CD4-positive, alpha-beta T cell (primary cell): ENCODE measurements at places on chromosomes 7 and 10. TPM values are rescaled to one million over a fixed set of nuclear protein-coding genes. Genes with fewer than 3 reads are reported as not detected.

OR2A42 gene
- total RNA-seq, result not detected

NPY gene
- total RNA-seq, result not detected

URGCP gene
- total RNA-seq, result 22.5 TPM

STAM gene
- total RNA-seq, result 53.3 TPM

SPDYE3 gene
- total RNA-seq, result not detected

FRMD4A gene
- total RNA-seq, result 3.7 TPM

CNTNAP2 gene
- not detected for total RNA-seq

ASZ1 gene
- total RNA-seq, result not detected

LIPK gene
- total RNA-seq, result not detected

WEE2 gene
- total RNA-seq, result 0.08 TPM

CAV1 gene
- not detected for total RNA-seq

PLXDC2 gene
- 0.41 TPM for total RNA-seq

SPDYE2 gene
- total RNA-seq, result 0.33 TPM

GRCh38 chr7:148865283-148865682 lies 18.8 kb downstream of the EZH2 start:
- no peak overlapping the region for H3K27ac ChIP-seq
- H3K36me3 ChIP-seq, result no peaks in the 10 kb centered on the region
- H3K4me1 ChIP-seq, result no peaks in the 10 kb centered on the region
- H3K27me3 ChIP-seq, result no peaks in the 10 kb centered on the region
- no peak overlapping the region for H3K4me3 ChIP-seq

- peaks cover 23% of the 10 kb centered on the region for H3K27me3 ChIP-seq
- H3K4me1 ChIP-seq, result peaks cover 3% of the 10 kb centered on the region
- no peaks in the 10 kb centered on the region for H3K36me3 ChIP-seq
- DNase-seq, result no peak
Measured at GRCh38 chr7:76272851-76273497, 29.5 kb upstream of the HSPB1 start.

- no peak overlapping the region for H3K4me3 ChIP-seq
- no peaks in the 10 kb centered on the region for H3K36me3 ChIP-seq
- no peak for DNase-seq
- peaks cover 48% of the 10 kb centered on the region for H3K27me3 ChIP-seq
- H3K27ac ChIP-seq, result no peak overlapping the region
Measured at GRCh38 chr10:6729071-6729774, 149.1 kb upstream of the PRKCQ start.

DNA sequence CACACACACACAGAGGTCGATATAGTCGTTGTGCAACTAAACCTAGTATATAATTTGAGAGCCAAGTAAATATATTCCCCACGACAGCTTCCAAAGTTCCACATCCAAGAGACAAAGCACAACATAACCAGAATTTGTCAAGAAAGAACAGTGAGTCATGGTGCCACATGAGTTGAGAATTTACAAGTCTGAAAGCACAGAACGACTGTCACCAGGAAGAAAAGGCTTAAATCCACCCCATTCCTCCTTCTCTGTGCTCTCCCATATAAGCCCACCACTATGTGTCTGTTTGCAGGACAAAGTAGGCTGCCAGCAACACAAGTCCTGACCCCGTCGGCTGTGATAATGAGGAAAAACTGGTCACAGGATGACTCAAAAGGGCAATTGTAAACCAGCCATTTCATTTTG lies 32.8 kb downstream of the GSAP start:
- H3K4me3 ChIP-seq, result no peak overlapping the region
- no peak overlapping the region for H3K27ac ChIP-seq
- no peaks in the 10 kb centered on the region for H3K4me1 ChIP-seq
- H3K36me3 ChIP-seq, result peaks cover 3% of the 10 kb centered on the region
- H3K27me3 ChIP-seq, result no peaks in the 10 kb centered on the region

GRCh38 chr7:37683246-37684120 lies at the start of gene GPR141:
TSS of gene GPR141 (plus strand) at chr7:37683766. CDS start at chr7:37740394, 56,628 bp downstream.
- H3K27me3 ChIP-seq, result no peaks in the 10 kb centered on the region
- H3K36me3 ChIP-seq, result no peaks in the 10 kb centered on the region
- DNase-seq, result no peak
- no peaks in the 10 kb centered on the region for H3K4me1 ChIP-seq
- no peak within 1 kb of the TSS for H3K27ac ChIP-seq
- H3K4me3 ChIP-seq, result no peak within 1 kb of the TSS

DNA sequence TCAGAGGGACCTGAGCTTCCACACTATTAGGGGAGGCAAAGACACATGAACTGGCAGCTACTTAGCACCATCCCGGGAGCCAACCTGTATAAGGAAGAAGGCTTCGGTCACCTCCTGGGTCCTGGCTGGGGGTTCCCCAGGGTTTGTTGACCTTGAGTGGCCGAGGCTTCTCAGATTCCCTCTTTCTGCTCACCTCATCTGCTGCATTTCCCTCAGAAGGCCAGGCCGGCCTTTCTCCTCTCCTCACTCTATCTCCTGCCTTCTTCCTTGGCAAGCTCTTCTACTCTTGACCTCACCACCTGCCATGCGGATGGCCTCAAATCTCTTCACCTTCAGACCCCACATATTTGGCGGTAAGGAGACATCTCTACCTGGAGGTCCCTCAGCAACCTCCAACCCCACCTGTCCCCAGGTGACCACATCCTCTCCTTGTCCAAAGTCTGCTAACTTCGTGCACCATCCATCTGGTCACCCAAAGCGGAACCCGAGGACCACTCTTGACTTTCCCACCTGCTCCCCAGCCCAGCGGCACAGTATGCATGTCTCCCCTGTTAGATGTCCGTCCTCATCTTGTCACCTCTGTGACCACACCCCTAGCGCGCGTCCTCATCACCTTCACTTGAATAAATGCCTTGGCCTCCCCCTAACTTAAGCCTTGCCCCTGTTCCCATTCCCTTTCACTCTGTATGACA lies 133.8 kb upstream of the UNC5B start:
- no peak for DNase-seq
- no peaks in the 10 kb centered on the region for H3K4me1 ChIP-seq
- no peak overlapping the region for H3K4me3 ChIP-seq
- no peak overlapping the region for H3K27ac ChIP-seq

DNA sequence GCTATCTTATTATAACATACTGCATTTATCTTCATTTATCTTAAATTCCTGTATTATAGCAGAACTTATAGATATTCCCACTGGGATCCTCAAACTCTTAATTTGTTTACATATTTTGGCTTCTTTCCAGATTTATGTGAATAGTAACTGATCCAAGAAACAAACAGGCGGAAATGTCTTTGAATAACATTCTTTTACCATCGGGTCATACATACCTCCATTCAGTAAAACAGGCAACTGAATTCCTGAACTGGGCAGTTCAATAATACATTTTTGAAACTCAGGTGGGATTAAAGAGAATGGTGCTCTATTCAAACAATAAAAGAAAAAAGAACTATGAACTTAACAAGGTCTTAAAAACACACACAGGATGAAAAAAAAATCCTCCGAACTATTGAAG lies 337.4 kb downstream of the CRPPA start:
- H3K27ac ChIP-seq, result no peak overlapping the region
- no peaks in the 10 kb centered on the region for H3K4me1 ChIP-seq
- no peak overlapping the region for H3K4me3 ChIP-seq

DNA sequence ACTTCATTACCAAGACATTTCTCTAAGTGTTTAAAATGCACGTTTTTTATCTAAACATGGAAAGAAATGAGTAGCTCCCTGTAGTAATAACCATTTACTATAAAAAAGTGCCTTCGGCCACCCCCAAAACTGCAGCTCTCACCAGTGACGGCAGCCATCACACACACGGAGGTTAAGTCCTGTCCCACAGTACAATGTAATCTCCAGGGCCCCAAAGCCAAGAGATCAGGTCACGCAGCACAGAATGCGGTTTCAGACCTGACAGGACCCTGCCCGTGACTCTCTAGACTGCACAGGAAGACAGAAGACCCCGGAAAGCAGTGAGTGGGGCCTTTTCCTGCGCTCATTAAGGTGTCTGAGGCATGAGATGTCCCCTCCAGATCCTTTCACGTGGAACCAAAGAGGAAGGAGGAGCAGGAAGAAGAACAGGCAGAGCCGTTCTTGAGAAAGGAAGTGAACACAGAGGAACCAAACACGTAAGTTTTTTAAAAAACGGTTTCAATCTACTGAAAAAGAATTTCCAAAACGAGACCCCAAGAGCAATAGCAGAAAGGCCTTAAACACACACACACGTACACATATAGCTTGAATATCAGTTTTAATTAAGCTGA lies 125.7 kb downstream of the ZMYND11 start:
- H3K4me3 ChIP-seq, result no peak overlapping the region
- H3K27ac ChIP-seq, result no peak overlapping the region
- H3K4me1 ChIP-seq, result peaks cover 3% of the 10 kb centered on the region
- no peaks in the 10 kb centered on the region for H3K36me3 ChIP-seq

GRCh38 chr10:4661511-4662255 lies 164.3 kb upstream of the AKR1E2 start:
- H3K4me1 ChIP-seq, result no peaks in the 10 kb centered on the region
- H3K4me3 ChIP-seq, result no peak overlapping the region
- no peak for DNase-seq
- no peak overlapping the region for H3K27ac ChIP-seq

- no peak overlapping the region for H3K4me3 ChIP-seq
- H3K27me3 ChIP-seq, result no peaks in the 10 kb centered on the region
- no peak overlapping the region for H3K27ac ChIP-seq
Measured at GRCh38 chr7:46745707-46746090, 824.6 kb upstream of the IGFBP3 start.

GRCh38 chr10:47406548-47406869 lies 22.4 kb upstream of the ZNF488 start:
- H3K27me3 ChIP-seq, result no peaks in the 10 kb centered on the region
- H3K27ac ChIP-seq, result no peak overlapping the region
- H3K4me3 ChIP-seq, result no peak overlapping the region
- DNase-seq, result no peak
- no peaks in the 10 kb centered on the region for H3K4me1 ChIP-seq
- no peaks in the 10 kb centered on the region for H3K36me3 ChIP-seq

DNA sequence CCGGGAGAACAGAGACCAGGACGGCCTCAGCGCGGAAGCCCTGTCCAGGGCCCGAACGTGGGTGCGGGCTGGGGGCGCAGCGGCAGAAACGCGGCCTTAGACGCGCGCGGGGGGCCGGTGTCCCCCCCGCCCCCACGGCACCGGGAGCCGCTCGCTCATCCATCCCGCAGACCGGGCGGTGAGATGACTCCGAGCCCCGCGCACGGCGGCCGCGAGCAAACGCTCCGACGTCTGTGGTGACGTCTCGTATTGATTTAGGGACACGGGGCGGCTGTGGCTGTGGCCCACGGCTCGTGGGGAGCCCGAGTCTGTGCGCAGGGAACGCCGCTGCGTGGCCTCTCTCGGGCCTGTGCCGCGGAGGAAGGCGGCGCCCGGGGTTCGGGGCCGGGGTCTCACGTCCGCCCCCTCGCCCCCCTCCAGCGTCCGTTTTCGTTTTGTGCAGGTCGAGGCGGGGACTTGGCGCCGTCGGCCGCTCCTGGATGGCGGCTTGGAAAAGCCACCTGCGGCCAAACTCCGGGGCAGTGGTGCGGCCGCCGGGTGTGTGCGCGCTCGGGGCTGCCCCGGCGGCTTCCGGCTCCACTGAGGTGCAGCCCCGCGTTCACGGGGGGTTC lies 1.0 kb upstream of the NKX6-2 start:
- DNase-seq, result no peak
- H3K4me3 ChIP-seq, result no peak overlapping the region
- peaks cover 7% of the 10 kb centered on the region for H3K4me1 ChIP-seq
- H3K27me3 ChIP-seq, result peaks cover 25% of the 10 kb centered on the region

- H3K36me3 ChIP-seq, result no peaks in the 10 kb centered on the region
- no peak overlapping the region for H3K27ac ChIP-seq
- no peak overlapping the region for H3K4me3 ChIP-seq
- peaks cover 9% of the 10 kb centered on the region for H3K27me3 ChIP-seq
Measured at GRCh38 chr10:91307489-91307888, 87.0 kb downstream of the PCGF5 start.

DNA sequence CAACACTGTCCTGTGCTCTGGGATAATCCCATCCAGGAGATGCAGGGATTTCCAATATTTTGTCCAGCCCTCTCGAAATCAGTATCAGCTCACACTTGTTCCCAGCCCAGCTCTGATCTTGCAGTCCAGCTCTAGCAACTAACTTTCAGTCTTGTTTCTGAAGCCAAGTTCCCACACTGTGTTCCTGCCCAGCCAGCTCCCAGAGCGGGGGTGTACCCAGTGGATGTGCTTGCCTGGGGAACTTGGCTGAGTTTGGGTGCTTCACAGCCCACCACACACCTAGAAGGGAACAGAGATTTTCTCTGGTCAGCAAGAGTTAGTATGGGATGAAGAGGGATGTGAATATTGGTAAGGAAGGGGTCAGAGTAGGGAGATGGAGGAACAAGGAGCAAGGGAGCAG lies 57.5 kb upstream of the RAPGEF5 start:
- no peak for DNase-seq
- H3K27me3 ChIP-seq, result no peaks in the 10 kb centered on the region
- no peak overlapping the region for H3K4me3 ChIP-seq
- no peaks in the 10 kb centered on the region for H3K4me1 ChIP-seq
- no peaks in the 10 kb centered on the region for H3K36me3 ChIP-seq

GRCh38 chr10:98125940-98126631 lies 8.4 kb upstream of the R3HCC1L start:
- H3K4me3 ChIP-seq, result no peak overlapping the region
- no peak overlapping the region for H3K27ac ChIP-seq
- peaks cover 12% of the 10 kb centered on the region for H3K27me3 ChIP-seq

DNA sequence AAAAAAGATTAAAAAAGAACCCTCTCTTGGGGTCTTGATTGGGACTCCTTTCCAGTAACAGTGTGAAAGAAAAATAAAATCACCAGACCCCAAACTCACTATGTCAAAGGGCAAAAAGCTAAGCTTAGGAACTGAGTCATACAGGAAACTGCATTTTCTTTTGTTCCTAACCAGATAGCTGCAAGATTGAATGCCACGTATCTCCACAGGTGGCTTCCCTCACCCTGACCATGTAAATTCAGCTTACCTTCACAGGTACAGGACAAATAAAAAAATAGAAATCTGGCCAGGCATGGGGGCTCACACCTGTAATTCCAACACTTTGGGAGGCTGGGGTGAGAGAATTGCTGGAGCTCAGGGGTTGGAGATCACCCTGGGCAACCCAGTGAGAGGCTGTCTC lies 32.5 kb upstream of the EIF4H start:
- no peaks in the 10 kb centered on the region for H3K36me3 ChIP-seq
- DNase-seq, result no peak
- no peak overlapping the region for H3K4me3 ChIP-seq

GRCh38 chr10:78830062-78830975 lies 238.4 kb upstream of the ZMIZ1 start:
- H3K4me1 ChIP-seq, result no peaks in the 10 kb centered on the region
- H3K27me3 ChIP-seq, result peaks cover 9% of the 10 kb centered on the region
- no peak overlapping the region for H3K4me3 ChIP-seq
- H3K27ac ChIP-seq, result no peak overlapping the region

DNA sequence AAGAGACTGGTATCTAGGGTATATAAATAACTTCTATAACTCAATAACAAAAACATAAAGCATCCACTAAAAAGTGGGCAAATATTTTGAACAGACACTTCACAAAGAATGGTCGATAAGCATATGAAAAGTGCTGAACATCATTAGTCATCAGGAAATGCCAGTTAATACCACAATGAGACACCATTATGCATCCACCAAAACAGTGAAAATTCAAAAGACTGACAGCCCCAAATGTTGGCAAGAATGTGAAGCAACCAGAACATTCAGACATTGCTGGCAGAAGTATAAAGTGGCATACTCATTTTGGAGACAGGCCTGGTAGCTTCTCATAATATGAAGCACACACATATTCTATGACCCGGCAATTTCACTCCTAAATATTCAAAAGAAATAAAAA lies 26.5 kb upstream of the GSAP start:
- no peaks in the 10 kb centered on the region for H3K27me3 ChIP-seq
- no peaks in the 10 kb centered on the region for H3K36me3 ChIP-seq
- H3K27ac ChIP-seq, result no peak overlapping the region
- H3K4me3 ChIP-seq, result no peak overlapping the region
- no peaks in the 10 kb centered on the region for H3K4me1 ChIP-seq
